ENCODE measurements at places on chromosomes 2 and 18. TPM values are rescaled to one million over a fixed set of nuclear protein-coding genes. Genes with fewer than 3 reads are reported as not detected.

- H3K27ac ChIP-seq: no peak overlapping the region
- no peaks in the 10 kb centered on the region for H3K36me3 ChIP-seq
- H3K4me1 ChIP-seq: no peaks in the 10 kb centered on the region
These were observed 26.2 kb downstream of the UNC50 start for GRCh38 chr2:98634406-98635092.

CYBRD1 gene
- 103 TPM for total RNA-seq

IL37 gene
- total RNA-seq: not detected

- H3K36me3 ChIP-seq: no peaks in the 10 kb centered on the region
- no peaks in the 10 kb centered on the region for H3K4me1 ChIP-seq
- H3K27me3 ChIP-seq: no peaks in the 10 kb centered on the region
- no peak for DNase-seq
These were observed 647.6 kb upstream of the PKDCC start for GRCh38 chr2:41400088-41400665.

- H3K36me3 ChIP-seq: no peaks in the 10 kb centered on the region
- H3K4me3 ChIP-seq: no peak overlapping the region
- H3K27me3 ChIP-seq: no peaks in the 10 kb centered on the region
These were observed 91.7 kb downstream of the CLIP4 start for GRCh38 chr2:29206941-29207340.
